MCF 10A (cell line): ENCODE measurements at places on chromosomes 3 and 15.

- DNase-seq: peak; percentile 47
Measured at GRCh38 chr15:45199136-45199810, 11.5 kb upstream of the SHF start.

DNA sequence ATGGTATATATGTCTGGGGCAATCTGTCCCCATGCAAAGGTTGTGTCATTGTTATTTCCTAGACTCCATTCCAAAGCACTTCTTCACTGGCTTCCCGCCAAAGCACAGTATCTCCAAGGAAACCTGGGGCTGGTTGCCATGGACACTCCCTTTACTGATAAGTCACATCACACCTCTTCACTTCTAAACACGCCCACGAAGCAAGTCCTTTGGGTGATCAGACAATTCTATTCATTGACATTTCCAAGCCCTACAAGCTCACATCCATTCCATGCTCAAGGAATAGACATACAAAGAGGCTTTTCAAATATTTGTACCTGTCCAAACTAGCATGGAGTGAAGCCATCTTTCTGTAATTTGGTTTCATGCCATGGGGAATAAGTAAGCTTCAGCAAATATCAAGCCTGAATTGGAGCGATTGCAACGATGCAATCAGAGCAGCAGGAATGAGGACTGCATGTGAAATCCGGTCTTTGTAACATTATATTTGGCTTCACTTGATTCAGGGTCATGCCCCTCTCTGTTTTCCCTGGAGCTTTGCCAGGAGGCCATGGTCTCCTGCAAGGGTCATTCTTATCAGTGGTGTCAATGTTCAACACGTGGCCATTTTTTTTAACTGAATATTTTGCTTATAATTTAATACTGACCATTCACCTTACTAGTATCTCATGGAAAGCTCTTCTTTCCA lies 201.6 kb upstream of the TMC3 start:
- DNase-seq: peak; percentile 23

GRCh38 chr3:25834346-25834745 lies 44.5 kb downstream of the OXSM start:
- no peak for DNase-seq

DNA sequence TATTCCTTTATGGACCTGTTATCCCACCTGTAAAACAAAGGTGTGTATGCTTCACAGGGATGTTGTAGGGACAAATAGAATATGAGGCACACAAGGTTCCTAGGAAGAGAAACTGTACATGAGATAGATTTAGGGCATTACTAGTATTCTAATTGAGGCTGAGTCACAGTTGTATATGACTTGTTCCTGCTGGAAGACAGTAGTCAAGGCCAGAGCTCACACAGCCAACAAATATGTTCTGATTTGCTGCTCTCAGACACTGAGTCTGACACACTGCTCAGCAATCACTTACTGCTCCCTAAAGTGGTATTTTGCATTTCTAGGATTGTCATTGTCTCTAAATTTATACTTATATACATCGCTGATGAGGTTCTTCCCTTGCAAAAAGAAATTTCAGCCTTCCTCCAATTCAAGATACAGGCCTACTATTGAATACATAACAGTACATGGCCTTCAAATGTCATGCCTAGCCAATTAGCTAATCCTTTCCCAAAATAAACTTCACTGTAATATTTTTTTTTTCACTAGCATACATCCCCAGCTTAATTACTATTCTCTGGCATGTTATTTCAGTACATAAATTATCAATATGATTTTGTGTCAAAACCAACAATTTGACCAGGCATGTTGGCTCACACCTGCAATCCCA lies 69.8 kb downstream of the TIGIT start:
- DNase-seq: no peak
